ENCODE measurements at places on chromosomes 1 and 21. TPM values are rescaled to one million over a fixed set of nuclear protein-coding genes. Genes with fewer than 3 reads are reported as not detected.

Gene C1orf167
- total RNA-seq = not detected

Gene NCMAP
- 0.05 TPM for total RNA-seq

Gene FALEC
- total RNA-seq = not detected

Gene SNX7
- 24.9 TPM for total RNA-seq

Gene MAB21L3
- total RNA-seq = not detected

Gene RGS13
- total RNA-seq = not detected

Gene TNFRSF4
- not detected for total RNA-seq

Measured in A549 treated with CORT108297 at 1 μM for 4 hours (cell line).